Stimulated activated CD8-positive, alpha-beta memory T cell treated with anti-CD3 and anti-CD28 coated beads, Interleukin-2, amount 100 ng/mL, for 48 hours (primary cell): ENCODE measurements at places on chromosomes 6 and 20.

- no peak for DNase-seq
Observed at GRCh38 chr20:30610029-30610693, 647.3 kb upstream of the DEFB115 start.

DNA sequence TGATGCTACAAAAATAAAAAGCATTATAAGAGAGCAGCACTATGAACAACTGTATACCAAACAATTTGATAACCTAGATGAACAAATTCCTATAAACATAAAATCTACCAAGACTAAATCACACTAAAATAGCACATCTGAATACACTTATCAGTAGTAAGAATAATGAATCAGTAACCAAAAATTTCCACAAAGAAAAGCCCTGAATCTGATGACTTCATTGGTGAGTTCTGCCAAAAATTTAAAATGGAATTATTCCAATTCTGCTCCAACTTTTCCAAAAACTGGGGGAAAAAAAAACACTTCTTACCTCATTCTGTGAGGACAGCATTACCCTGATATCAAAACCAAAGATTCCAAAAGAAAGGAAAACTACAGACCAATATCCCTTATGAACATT, 206.2 kb downstream of the WDR27 start:
- no peak for DNase-seq

DNA sequence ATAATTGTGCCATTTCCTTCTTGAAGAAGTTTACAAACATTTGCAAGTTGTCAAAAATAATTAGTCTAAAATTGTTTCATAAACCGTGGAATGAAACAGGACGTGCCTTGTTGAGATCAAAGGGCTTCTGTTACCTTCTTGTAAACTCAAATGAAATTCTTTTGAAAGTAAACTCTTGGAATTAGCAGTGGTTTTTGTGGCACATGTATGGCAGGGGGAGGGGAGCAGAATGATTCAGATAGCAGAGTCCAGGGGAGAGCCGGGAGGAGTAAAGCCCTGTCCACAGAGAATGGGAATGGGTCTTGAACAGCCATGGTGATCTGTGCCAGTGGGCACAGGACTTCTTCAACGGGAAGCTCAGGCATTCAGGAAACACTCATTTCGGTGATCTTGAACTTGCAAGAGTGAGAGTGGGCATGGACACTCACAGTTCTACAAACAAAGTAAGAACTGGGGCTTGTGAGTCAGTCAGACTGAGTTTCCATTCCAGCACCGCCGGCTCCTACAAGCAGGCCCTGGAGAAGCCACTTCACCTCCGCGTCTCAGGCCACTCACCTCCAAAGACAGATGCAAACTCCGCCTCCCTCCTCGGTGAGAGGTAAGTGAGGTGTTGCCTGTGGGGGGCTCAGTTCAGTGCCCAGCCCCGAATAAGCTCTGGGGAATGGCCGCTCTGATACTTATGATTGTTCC, 143.1 kb downstream of the CDH26 start:
- no peak for DNase-seq

DNA sequence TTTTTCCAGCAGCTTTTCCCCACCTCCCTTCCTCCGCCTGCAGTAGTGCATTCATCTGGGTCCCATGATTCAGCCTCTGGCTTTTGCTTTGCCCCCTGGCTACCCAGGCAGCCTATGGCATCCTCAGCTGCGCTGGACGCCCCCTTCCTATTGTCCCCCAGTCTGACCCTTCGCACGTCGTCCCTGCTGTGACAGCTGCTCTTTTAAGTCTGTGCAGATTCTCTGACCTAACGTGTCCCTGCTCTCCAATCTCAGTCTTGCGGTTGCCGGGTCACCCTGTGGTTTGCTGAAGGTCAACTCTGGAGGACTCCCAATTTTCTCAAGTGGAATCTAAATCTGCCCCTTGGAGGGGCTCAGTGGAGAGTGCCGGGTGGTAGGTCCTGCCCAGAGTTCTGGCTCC, 294.3 kb downstream of the CDC5L start:
- DNase-seq, result no peak

DNA sequence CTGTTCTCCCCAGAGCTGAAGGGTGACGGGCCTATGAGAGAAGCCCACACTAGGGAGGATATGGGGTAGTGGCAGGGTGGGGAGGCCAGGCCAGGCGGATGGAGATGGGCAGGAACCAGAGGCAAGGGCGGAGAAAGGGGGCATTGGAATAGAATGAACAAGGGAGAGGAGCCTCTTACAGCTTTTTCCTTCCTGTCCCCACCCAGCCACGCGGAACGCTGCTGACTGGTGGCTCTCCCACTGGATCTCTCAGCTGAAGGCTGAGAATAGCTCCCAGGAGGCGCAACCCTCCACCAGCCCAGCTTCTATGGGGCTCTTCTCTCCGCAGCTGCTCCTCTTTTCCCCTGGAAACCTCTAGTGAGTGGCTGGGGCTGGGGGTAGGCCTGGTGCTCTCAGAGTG, 10.8 kb downstream of the DLK2 start:
- no peak for DNase-seq

- DNase-seq, result no peak
Observed at GRCh38 chr20:57393321-57394120, 2.3 kb downstream of the RBM38 start.

GRCh38 chr20:10300582-10301446, 82.2 kb downstream of the SNAP25 start:
- no peak for DNase-seq

DNA sequence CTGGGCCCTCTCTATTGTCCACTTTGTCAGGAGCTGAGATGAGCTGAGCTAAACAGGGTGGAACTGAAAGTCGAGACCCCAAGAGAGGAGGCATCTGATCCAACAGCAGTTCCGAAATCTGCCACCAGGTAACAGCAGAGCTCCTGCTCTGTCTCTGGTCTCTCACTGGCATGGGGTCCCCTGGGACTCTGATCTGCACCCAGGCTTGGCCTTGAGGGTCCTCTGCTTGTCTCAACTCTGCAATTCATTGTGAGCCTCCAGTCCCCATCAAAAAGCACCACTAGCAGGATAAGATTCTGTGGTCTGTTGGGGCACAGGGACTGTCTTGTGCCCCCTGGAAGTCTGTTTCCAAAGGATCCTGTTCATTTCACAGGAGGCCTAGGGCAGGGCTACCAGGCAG, 62.5 kb upstream of the TOP1 start:
- DNase-seq, result no peak

- no peak for DNase-seq
Observed at GRCh38 chr6:3594201-3594600, 137.4 kb upstream of the SLC22A23 start.

DNA sequence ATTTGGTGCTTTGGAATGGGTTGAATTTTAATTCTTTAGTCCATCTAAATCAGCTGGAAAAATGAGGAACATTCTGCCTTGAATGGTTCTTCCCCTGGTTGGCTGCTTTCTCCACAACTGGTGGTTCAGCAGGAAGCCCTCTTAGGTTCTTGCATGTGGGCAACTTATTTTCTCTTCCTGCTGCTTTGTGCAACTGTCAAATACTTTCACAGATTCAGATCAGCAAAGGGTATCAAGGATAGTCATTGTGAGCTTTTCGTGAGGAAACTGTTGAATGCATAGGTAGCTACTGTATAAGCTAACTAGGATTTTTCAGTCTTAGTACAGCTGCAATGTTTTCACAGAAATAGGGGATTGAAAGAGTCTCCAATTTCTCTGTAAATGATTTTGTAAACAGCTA, 72.9 kb upstream of the MRAP2 start:
- no peak for DNase-seq

GRCh38 chr6:34518669-34519365, 37.3 kb downstream of the SPDEF start:
- DNase-seq, result no peak
